ENCODE measurements at places on chromosomes 1 and 21.

- DNase-seq: no peak
Observed at GRCh38 chr1:51679435-51679834, 62.5 kb downstream of the OSBPL9 start.

DNA sequence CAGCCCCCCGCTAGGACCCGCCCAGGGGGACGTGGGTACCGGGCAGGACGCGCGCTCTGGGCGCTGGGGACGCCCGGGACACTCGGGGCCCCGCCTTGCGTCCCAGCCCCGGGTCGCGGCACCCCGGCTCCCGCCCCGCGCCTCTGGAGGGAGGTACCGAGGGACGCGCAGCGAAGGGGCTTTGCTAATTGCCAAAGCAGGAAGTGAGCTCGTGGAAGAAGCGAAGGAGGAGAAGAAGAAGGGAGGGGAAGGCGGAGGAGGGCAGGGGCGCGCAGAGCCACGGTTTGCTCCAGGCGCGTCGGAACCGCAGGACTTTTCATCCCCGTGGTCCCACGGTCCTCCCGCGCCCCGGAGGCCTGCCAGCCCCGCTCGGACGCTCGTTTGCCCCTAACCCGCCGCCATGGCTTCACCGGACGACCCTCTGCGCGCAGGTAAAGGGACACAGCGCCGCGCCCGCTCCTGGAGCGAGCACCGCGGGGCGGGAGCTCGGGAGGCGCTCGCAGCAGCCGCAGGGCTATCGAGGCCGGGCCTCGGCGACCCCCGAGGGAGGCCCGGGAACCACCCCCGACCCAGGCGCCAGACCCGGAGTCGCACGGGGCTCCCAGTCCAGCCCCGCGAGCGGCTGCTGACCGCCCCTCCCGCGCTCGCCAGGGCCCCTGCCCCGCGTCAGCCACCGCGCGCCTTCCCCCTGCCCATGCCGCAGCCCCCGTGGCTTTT, 1.3 kb downstream of the EDARADD start:
- no peak for DNase-seq

GRCh38 chr1:110035236-110035752, 870 bp downstream of the STRIP1 start:
- DNase-seq: no peak

DNA sequence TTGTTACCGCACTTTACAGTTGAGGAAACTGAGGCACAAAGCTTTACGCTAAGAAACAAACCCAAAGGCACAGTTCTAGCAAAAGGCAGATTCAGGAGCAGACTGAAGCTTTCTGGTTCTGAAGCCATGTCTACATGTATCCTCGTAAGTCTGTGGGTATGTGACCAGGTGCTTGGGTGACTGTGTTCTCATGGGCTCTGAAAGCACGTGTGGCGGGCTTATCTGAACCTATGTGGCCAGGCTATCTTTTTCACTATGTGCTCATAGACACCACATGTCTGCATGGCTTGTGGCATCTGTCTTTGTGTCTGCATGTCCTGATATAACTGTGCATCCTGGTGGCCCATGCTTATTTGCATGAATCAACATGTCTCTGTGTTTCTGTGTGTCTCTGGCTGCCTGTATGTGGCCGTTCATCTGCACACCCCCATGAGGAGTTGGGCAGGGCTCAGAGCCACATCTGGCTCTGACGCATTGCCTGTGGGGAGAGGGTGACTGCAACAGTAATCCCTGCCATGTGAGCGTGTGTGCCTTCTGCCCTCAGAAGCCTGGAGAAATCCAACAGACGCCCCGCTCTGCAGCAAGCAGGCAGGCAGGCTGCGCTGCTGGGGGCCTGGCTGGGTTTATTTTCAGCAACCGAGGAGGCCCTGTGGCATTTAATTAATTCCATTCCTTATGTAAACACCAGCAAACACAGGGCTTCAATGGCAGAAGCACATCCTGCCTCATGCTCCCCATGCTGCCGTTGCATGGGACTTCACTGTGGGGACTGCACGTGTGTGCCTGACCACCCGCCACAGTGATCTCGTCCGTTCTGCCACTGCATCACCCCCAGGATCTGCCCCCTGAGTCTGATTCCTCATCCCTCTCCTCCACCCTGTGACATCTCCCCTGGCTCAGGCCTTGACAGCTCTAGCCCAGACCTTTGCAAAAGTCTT, 115.4 kb downstream of the TRABD2B start:
- DNase-seq: peak; percentile 86

- no peak for DNase-seq
Observed at GRCh38 chr1:153265457-153265856, 6.0 kb downstream of the LORICRIN start.

DNA sequence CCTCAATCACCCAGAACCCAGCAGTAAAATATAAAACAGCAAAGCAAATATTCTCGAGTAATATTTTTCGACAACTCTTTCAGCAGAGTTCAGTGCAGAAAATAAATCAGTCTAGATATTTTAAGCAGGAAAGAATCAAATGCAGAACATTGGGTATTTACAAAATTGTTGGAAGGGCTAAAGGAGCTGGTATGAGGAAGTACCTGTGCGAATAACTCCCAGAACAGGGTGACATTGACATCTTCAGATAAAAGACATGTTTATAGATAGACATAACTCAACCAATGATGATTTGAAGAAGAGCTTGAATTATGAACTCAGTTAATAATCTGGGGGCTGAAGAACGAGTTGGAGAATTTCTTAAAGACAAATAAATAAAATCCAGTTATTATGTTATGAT, 6.4 kb downstream of the AXDND1 start:
- DNase-seq: no peak

GRCh38 chr1:193767886-193768285, 581.5 kb upstream of the B3GALT2 start:
- DNase-seq: no peak

GRCh38 chr1:67170751-67171573, 4.7 kb downstream of the IL23R start:
- DNase-seq: no peak

GRCh38 chr1:16402742-16403141, 34.5 kb downstream of the SPATA21 start:
- DNase-seq: no peak

DNA sequence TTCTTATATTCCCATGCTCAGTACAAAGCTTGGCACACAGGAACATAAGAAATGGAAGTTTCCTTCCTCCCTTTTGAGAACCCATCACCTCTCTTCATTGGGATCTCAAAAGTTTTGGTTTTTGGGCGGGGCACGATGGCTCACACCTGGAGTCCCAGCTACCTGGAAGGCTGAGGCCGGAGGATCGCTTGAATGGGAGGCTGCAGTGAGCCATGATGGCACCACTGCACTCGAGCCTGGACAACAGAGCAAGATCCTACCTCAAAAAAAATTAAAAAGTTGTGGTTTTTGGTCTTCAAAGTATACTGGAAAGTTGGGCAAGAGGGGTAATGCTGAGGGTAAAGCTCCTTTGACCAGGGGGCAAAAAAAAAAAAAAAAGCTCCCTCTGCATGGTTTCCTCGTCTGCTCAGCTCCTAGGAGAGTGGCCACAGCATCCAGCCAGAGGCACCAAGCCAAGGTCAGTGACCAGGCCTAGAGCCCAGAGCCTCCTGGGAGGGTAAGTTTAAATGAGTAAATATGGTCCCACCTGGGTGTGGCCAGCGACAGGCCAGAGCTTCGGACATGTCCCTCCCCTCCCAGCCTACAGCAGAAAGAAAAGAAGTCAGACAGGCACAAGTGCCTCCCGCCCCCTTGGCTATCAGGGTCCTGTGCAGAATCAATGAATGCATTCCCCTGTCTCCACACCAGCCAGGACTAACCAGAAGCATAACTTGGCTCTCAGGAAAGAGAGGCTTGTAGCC, 5.0 kb downstream of the MEF2D start:
- DNase-seq: no peak

- no peak for DNase-seq
Observed at GRCh38 chr21:40158366-40158765, 291.1 kb downstream of the PCP4 start.

DNA sequence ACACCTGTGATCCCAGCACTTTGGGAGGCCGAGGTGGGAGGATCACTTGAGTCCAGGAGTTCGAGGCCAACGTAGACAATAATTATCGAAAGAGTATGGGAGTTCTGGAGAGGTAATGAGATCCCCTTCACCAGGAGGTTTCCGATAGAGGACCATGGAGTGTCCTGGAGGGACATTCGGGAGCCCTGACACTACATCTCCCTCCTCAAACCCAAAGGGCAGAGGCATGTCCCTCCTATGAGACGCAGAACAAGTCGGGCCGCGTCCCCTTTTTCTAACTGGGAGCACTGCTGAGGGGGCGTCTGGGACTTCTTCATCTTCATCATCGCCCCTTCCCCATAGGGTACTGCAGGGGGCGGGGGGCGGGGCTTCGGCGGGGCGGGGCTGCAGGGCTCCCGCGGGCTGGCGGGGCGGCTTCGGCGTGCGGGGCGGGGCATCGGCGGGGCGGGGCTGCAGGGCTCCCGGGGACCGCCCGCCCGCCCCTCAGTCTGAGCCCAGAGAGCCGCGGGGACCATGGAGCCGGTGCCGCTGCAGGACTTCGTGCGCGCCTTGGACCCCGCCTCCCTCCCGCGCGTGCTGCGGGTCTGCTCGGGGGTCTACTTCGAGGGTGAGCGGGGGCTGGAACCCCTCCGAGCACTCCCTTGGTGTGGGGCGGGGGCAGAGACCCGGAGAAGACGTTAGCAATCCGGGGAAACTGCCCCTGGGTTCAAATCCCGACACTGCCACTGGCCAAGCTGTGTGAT, at the start of gene THEMIS2:
THEMIS2 (plus strand) TSS at position 486 of the 743 bp plus-strand sequence; CDS start at position 514, 28 bp downstream.
- peak; percentile 14 for DNase-seq

DNA sequence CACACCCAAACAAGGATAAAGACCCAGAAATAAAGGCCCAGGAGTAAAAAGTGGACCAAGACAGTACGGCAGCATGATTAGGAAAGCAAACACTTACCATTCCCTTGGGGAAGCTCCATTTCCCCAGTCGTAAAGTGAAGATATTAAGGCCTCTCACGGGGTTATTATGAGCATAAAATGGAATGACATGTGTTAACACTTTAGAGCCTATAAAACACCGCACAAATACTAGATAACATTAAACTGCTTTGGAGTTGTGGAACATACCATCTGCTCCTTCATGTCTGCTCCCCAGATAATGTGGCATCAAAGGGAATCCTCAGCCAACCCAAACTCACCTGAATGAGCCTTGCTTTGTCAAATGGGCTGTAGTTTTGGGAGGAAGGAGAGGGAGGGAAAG, 8.9 kb upstream of the ITLN2 start:
- no peak for DNase-seq

DNA sequence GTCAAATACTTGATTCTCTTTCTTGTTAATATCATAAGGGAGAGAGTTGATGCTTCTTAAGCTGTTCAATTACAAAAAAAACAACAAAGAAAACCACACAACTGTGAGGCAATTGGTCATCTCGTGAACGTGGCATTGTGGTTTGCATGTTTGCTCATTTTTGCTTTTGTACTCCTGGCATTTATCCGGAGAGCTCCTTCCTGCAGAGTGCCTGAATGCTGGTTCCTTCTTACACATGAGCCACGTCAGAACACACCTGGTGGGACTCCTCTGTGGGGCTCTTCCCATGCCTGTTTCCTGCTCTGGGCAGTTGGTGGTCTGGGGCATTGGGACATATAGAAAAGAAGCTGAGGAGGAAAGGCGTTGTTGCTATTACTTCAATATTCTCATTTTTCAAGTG, 25.7 kb downstream of the KCNK1 start:
- no peak for DNase-seq
